Jurkat, Clone E6-1 (cell line): ENCODE measurements at places on chromosomes 3 and 15.
A peak's percentile ranks its signal among the peaks of the same experiment; 100 is the strongest.

DNA sequence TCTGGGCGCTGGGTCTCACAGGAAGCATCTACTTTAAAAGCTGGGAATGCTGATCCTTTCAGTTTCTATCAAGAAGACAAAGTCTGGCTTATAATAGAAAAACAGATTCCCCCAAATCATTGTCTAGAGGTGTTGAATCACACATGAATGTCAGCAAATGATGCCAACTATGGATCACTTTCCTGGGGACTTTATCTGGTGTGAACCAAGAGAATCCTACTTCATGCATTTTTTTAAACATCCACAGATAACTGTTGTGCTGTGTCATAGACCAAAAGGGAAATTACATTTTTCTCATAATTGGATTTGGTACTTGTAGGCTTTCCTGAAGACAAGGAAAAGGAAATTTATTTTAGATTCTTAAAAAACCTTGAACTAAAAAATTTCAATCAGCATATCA is 132.7 kb downstream of the CD47 start:
- no peak for DNase-seq

- no peak for DNase-seq
Observed at GRCh38 chr15:47975427-47975826, 145.4 kb upstream of the SLC24A5 start.

DNA sequence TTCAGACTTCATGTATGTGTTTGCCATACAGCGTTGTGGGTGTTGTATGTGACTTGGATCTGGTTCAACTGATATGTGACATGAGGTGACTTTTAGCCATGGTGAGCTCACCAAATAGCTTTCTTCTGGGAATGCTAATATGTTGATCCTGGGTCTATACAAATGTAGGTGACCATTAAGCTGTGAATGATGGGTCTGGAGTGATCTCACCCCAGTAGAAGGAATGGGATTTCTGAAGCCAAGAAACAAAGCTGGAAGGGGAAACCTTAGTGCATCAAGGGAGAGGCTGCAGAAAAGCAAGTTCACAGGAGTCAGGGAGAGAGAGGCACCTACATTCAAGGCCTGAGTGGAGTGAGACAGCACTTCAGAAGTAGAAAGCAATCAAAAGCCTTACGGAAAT is 421.0 kb upstream of the THRB start:
- DNase-seq = no peak

- DNase-seq = no peak
Observed at GRCh38 chr15:70132139-70132538, 34.4 kb upstream of the TLE3 start.

- no peak for DNase-seq
Observed at GRCh38 chr15:38864827-38865581, 300.4 kb upstream of the RASGRP1 start.

DNA sequence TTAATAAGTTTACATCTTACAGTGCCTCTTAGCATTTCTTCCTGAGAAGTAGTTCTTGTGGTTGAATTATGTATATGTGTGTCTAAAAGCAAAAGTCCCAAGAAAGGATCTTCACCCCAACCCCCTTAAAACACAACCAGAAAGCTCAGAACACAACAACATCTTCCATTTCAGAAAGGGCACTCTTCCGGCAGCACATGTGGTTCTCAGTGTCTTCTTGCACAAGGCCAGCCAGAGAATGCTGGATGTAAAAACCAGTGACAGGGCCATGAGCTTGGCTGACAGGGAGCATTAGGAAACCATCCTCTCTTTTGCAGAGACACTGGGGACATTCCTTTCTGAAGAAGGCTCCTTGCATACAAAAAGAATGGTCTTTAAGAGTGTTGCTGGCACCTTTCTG is 45.0 kb downstream of the EEFSEC start:
- no peak for DNase-seq

GRCh38 chr3:84962415-84962814 is 3.6 kb downstream of the CADM2 start:
- DNase-seq = no peak

GRCh38 chr15:80638553-80639167 is 56.5 kb upstream of the ABHD17C start:
- no peak for DNase-seq

DNA sequence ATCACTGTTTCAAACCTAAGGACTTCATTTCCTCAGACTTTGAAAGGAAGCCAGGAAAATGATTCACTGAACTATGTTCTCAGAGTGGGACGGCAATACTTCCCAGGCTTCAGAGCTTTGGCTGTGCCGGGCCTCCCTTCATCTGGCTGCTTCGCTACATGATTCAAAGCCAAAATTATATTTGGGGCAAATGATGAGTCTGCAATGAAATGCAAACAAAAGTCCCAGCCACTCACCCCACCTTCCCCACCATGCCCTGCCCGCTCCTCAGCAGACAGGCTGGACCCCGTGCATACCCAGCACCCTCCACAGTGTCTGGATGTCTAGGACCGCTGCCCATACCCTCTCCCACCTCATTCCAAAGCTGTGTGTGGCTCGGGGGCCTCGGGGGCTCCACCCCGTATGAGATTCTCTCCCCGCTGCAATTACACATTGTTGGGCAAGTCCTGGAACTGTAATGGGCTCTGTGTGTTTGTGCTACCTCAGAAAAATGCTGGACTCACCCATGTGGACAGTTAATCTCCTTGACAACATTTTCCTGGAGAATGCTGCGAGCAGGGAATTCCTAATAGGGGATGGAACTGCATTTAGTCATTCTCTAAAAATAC is 32.2 kb downstream of the ATP10A start:
- DNase-seq = no peak

- DNase-seq = no peak
Observed at GRCh38 chr3:168003911-168004310, 91.8 kb downstream of the GOLIM4 start.

DNA sequence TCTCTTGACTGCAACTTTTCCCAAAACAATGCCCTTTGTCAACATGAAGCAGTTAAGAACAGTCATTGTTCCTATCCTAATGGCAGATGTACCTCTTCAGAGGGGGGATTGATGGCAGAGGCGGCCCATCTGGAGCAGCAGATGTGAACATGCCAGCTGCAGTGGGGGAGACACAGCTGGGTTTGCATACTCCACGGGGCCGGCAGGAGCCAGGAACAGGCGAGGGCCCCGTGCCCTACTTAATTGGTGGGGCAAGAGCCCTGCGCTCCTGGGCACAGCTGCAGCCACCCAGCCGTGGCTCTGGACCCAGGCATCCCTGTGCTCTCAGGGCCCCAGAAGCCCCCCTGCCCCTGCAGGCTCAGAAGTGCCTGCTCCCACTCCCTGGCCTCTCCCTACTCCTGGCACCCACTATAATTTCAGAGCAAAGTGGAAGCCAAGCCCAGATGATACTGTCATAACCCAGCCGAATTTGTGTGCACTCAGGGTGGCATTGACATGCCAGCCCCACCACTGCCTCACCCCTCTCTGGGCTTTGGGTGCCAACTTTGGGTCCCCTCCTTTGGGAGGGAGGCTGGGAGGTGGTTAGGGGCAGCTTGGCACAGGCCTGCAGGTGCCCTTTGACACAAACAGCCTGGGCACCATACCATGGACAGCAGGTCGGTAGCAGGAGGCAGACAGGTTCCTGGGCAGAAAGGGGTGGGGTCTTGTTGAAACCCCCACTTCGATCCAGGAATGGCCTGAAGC is 34.6 kb downstream of the ROPN1B start:
- DNase-seq = no peak

- DNase-seq = no peak
Observed at GRCh38 chr3:24120434-24120833, 175.3 kb downstream of the NR1D2 start.

GRCh38 chr3:122782804-122783203 is 10.8 kb downstream of the HSPBAP1 start:
- no peak for DNase-seq

GRCh38 chr3:182979103-182979673 is 1.1 kb downstream of the DCUN1D1 start:
- DNase-seq = no peak

- DNase-seq = no peak
Observed at GRCh38 chr15:46266661-46267060, 631.8 kb downstream of the SQOR start.

DNA sequence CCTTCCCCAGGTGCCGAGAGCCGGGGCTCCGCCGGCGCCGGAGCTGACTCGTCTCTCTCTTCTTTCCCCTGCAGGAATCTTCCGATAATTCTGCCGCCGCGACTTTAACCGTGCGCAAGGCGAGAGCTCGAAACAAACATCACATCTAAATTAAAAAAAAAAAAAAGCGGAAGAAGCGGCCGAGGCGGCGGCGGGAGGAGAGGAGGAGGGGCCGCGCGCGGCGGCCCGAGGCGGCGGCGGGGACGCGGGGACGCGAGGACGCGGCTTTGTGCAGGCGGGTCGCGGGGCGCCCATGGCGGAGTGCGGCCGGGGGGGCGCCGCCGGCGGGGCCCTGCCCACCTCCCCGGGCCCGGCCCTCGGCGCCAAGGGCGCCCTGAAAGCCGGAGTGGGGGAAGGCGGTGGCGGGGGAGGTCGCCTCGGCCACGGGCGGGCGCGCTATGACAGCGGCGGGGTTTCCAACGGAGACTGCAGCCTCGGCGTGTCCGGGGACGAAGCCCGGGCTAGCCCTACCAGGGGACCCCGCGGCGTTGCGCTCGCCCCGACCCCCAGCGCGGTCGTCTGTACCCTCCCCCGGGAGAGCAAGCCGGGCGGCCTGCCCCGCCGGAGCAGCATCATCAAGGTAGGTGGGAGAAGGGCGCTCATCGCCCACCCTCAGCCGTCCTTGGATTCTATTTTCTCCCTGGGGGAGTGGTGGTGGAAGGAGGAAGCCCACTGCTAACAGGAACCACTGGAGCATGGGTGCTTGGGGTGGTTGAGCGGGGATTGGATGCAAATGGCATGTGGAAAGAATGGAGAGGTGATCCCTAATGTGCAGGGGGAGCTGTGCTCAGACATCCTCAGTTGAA is at the start of gene PLCL2:
PLCL2 (plus strand) TSS at position 208 of the 845 bp plus-strand sequence; CDS start at position 293, 85 bp downstream.
- DNase-seq = no peak

- DNase-seq = no peak
Observed at GRCh38 chr3:174960898-174961297, 101.8 kb downstream of the NAALADL2 start.

GRCh38 chr3:8456412-8456811 is 45.2 kb upstream of the LMCD1 start:
- DNase-seq = no peak

- DNase-seq = peak; percentile 96
Observed at GRCh38 chr3:180989291-180990163, at the start of gene DNAJC19. TSS of gene DNAJC19 (minus strand) at chr3:180989736. CDS start at chr3:180989602, 134 bp downstream.

DNA sequence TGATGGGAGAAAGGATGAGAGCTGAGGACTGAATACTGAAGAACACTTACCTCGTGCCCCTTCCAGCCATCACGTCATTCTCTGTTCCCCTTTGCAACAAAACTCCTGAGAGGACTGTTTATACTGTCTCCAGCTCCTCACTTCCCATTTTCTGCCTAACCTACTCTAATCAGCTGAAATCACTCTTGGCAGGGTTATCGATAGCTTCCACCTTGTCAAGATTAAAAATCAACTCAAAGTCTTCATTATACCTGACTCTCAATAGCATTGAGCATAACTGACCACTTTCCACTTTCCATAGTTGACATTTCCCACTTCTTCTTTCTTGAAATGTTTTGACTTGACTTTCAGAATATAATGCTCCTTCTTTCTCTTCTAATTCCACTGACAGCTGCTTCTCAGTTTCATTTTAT is 4.3 kb downstream of the BTBD1 start:
- no peak for DNase-seq

GRCh38 chr3:127392156-127392490 is 104.3 kb upstream of the PRR20G start:
- DNase-seq = no peak

GRCh38 chr3:150607267-150608065 is 4.3 kb downstream of the SELENOT start:
- DNase-seq = no peak

- no peak for DNase-seq
Observed at GRCh38 chr3:25592510-25592968, 72.2 kb downstream of the TOP2B start.

GRCh38 chr15:98596885-98597392 is 51.4 kb upstream of the IGF1R start:
- DNase-seq = no peak

DNA sequence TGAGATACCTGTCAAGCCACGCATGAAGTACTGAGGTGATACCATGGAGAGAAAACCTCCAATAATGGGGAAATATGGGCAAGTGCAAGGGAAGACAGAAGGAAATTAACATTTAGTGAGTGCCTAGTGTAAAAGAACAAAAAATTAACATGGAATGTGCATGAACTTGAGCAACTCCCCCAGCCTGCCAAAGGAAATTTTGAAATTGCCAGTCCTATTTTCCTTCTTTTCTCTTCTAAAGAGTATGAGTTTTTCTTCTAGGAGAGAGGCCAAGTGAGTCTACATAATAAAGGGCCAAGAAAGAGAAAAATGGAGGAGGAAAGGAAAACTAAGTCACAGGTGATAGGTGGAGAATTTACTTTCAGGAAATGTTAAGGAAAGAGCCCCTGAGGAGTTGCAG is 602.4 kb upstream of the MDFIC2 start:
- no peak for DNase-seq

- no peak for DNase-seq
Observed at GRCh38 chr3:50608278-50608677, 3.3 kb downstream of the CISH start.

GRCh38 chr3:129428007-129428375 is 445 bp downstream of the EFCAB12 start:
- no peak for DNase-seq

DNA sequence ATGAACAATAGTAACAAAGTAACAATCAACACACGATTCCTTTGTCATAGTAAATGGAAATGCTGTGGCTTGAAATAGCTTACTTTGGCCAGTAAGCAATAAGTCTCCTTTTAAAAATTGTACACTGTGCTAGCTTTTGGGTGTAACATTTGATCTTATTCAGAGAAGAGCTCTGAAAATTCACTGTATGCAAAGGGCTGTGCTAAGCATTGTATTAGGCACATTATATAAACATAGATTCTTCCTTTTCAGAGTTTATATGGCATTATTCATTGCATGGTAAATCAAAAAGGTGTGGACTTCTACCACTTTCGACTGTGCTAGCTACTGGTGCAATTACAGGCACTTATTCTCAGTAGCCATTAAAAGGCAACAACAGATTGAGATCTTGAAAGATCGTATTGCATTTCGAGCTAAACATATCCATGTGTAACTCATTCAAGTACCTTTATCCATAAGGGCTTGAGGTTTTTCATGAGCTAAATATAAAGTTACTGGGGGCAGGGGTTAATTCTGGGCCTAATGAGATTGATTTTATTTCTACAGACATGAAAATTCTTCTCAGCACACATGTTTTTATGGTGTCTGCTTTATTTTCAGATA is 246.8 kb downstream of the NR1D2 start:
- DNase-seq = no peak
